Neural cell (in vitro differentiated cells): ENCODE measurements at places on chromosomes 13 and 19. TPM values are rescaled to one million over a fixed set of nuclear protein-coding genes. Genes with fewer than 3 reads are reported as not detected.

Gene ADPRHL1
- polyA plus RNA-seq: 1.1 and 3.2 TPM in 2 replicates

Gene ZNF296
- 1.0 and 1.4 TPM in 2 replicates for polyA plus RNA-seq

Gene CEACAM5
- polyA plus RNA-seq: not detected in 2 replicates

Gene PCDH9
- 3.5 and 4.6 TPM in 2 replicates for polyA plus RNA-seq

Gene NLRP12
- polyA plus RNA-seq: not detected in 2 replicates

Gene TMPRSS9
- polyA plus RNA-seq: not detected in 2 replicates

Gene PGLYRP2
- polyA plus RNA-seq: not detected in 2 replicates

Gene HDGFL2
- 79.7 and 89.1 TPM in 2 replicates for polyA plus RNA-seq

Gene VSTM2B
- 24.4 and 32.1 TPM in 2 replicates for polyA plus RNA-seq

Gene NLRP11
- polyA plus RNA-seq: not detected in 2 replicates

Gene KIR3DL1
- polyA plus RNA-seq: not detected in 2 replicates

Gene QPCTL
- 6.8 and 8.4 TPM in 2 replicates for polyA plus RNA-seq

Gene RASIP1
- polyA plus RNA-seq: 0.26 TPM in 1 of 2 replicates, not detected in the other

Gene S1PR5
- not detected in 2 replicates for polyA plus RNA-seq

Gene PTH2
- not detected in 2 replicates for polyA plus RNA-seq

Gene LGALS7
- polyA plus RNA-seq: not detected in 2 replicates

Gene RAB4B
- 66.0 and 76.2 TPM in 2 replicates for polyA plus RNA-seq

Gene FSTL3
- polyA plus RNA-seq: 3.1 and 6.6 TPM in 2 replicates

Gene ZNF525
- 2.8 and 5.1 TPM in 2 replicates for polyA plus RNA-seq

Gene DCLK1
- 118 and 124 TPM in 2 replicates for polyA plus RNA-seq

Gene FGF22
- polyA plus RNA-seq: 0.48 TPM in 1 of 2 replicates, not detected in the other

Gene MAB21L1
- polyA plus RNA-seq: 0.07 and 0.28 TPM in 2 replicates

Gene PEPD
- 43.9 and 59.8 TPM in 2 replicates for polyA plus RNA-seq

Gene CNN1
- polyA plus RNA-seq: 0.18 TPM in 1 of 2 replicates, not detected in the other

Gene LILRB4
- polyA plus RNA-seq: not detected in 2 replicates

Gene TMEM59L
- 138 and 173 TPM in 2 replicates for polyA plus RNA-seq

Gene SYT5
- polyA plus RNA-seq: 210 and 237 TPM in 2 replicates
